ENCODE measurements at places on chromosomes 3 and 15. TPM values are rescaled to one million over a fixed set of nuclear protein-coding genes. Genes with fewer than 3 reads are reported as not detected.

PRR20G gene
- not detected for total RNA-seq

SLC28A1 gene
- 0.50 TPM for total RNA-seq

GRCh38 chr3:122770521-122771202 lies 23.0 kb downstream of the HSPBAP1 start:
- no peak for DNase-seq

DNA sequence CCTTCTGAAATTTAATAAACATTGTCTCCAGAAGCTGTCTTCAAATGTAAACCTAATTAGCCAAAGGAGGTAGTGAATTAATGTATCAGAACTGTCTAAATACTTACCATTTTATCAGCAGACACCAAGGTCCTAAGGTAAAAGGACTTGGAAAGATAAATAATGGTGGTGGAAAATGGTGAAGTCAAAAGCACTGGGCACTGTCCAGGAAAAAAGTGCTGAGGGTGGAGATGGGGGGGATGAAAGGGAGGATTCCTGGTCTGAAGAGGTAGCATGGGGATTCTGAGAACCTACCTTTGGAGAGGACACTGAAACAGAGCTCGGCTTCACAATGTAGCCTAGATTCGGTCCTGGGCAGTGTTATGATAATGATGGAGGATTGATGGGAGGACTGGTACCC lies 149.0 kb upstream of the DPH6 start:
- no peak for DNase-seq

DNA sequence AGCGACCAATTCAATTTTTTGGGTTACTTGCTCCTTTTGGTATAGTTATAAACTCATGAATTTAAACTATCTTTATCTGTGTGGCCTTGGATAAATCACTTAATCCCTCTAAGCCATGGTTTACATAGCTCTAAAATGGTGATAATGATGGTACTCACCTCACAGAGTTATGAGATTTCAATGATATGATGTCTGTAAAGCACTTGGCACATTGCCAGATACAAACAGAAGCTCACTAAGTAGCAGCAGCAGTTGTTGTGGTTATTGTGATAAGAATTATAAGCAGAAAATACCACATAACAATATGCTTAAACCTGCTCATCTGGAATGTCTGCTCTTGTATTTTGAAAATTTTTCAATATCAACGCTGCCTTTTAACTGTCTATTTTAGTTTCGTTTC lies 185.1 kb upstream of the SNTN start:
- DNase-seq = no peak

GRCh38 chr3:8548502-8549275 lies 47.1 kb downstream of the LMCD1 start:
- DNase-seq = no peak
